ENCODE measurements at places on chromosomes 3 and 15. TPM values are rescaled to one million over a fixed set of nuclear protein-coding genes. Genes with fewer than 3 reads are reported as not detected.

The DNAH12 gene
- 0.03 TPM for total RNA-seq

The ZNF621 gene
- total RNA-seq, result 24.9 TPM

The EXOSC7 gene
- total RNA-seq, result 38.0 TPM

- H3K4me1 ChIP-seq, result no peaks in the 10 kb centered on the region
- no peak overlapping the region for H3K27ac ChIP-seq
- no peaks in the 10 kb centered on the region for H3K27me3 ChIP-seq
- H3K4me3 ChIP-seq, result no peak overlapping the region
- no peak for DNase-seq
Measured at GRCh38 chr3:256501-256900, 59.9 kb downstream of the CHL1 start.

DNA sequence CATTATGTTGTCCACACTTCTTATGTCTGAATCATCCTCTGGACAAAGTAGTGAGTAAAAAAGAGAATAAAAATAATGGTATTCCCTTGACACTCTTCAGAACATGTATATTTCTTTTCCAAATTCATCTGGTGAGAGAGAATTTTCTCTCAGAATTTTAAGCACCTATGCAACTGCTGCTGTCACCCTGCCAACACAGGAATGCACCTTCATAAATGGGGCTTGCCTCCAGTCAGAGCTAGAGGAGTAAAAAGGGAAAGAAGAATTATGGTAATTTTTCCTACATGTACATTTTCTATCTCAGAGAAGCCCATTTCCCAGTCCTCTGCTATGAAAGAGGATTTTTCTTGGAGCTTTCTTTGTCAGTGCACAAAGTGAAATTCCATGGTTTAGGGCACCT lies 92.2 kb upstream of the ALCAM start:
- no peak overlapping the region for H3K27ac ChIP-seq
- DNase-seq, result no peak
- no peaks in the 10 kb centered on the region for H3K36me3 ChIP-seq
- no peak overlapping the region for H3K4me3 ChIP-seq
- H3K4me1 ChIP-seq, result no peaks in the 10 kb centered on the region
- H3K27me3 ChIP-seq, result peaks cover 3% of the 10 kb centered on the region

DNA sequence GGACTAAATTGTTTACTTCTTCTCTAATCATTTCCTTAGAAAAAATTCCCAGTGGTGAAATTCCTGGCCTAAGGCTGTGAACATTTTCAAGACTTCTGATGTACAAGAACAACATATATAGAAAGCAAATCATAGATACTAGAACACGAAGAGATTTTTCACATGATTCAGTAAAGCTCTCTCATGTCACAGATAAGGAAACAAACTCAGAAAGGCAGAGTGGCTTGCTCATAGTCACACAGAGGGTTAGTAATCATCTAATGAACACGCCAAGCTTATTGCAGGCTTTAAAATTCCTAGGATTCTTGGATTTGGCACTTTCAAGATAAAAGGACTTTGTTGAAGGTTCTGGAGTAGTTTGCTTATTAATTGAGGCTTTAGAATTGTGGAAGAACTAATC lies 26.2 kb downstream of the CRTAP start:
- peaks cover 11% of the 10 kb centered on the region for H3K36me3 ChIP-seq
- DNase-seq, result no peak
- no peaks in the 10 kb centered on the region for H3K4me1 ChIP-seq
- H3K27ac ChIP-seq, result no peak overlapping the region
- no peak overlapping the region for H3K4me3 ChIP-seq

DNA sequence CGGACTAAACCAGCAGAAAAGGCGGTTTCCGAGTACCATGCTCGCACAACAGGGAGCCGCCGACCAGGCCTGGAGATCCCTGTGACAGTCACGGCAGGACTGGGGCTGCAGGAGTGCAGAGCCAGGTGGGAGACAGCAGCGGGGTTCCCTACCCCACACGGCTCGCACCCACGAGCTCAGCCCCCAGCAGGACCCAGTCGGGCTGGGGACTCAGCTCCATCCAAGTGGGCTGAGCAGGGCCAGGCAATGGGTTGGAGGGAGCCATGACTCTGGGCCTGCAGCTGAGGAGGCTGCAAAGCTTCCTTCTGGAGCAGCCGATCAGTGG lies 15.8 kb downstream of the XXYLT1 start:
- H3K27me3 ChIP-seq, result no peaks in the 10 kb centered on the region
- no peak for DNase-seq
- no peak overlapping the region for H3K27ac ChIP-seq

Data from activated CD4-positive, alpha-beta memory T cell treated with anti-CD3 and anti-CD28 coated beads, Interleukin-2, amount 10 ng/mL, durations not matched to agents 7 days and 5 days (primary cell).